Spleen (tissue), 13 donors: ENCODE measurements at places on chromosomes 13 and 19.

DNA sequence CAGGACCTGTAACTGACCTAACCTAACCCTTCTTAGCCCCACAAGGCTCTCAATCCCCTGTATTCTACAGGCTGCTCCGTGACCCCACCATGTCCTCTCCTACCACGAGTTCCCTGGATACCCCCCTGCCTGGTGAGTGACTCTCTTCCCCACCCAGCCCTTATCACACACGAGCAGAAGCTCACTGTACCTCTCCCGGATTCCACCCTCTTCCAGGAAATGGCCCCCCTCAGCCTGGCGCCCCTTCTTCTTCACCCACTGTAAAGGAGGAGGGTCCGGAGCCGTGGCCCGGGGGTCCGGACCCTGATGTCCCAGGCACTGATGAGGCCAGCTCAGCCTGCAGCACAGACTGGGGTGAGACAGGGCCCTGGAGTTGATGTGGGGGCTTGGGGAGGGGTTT lies 1.3 kb downstream of the NR1H2 start:
- peak; percentile 81 for DNase-seq

GRCh38 chr19:4081441-4082129 lies 14.9 kb upstream of the ZBTB7A start:
- DNase-seq: no peak

GRCh38 chr13:80121038-80121437 lies 219.9 kb downstream of the SPRY2 start:
- DNase-seq: no peak

DNA sequence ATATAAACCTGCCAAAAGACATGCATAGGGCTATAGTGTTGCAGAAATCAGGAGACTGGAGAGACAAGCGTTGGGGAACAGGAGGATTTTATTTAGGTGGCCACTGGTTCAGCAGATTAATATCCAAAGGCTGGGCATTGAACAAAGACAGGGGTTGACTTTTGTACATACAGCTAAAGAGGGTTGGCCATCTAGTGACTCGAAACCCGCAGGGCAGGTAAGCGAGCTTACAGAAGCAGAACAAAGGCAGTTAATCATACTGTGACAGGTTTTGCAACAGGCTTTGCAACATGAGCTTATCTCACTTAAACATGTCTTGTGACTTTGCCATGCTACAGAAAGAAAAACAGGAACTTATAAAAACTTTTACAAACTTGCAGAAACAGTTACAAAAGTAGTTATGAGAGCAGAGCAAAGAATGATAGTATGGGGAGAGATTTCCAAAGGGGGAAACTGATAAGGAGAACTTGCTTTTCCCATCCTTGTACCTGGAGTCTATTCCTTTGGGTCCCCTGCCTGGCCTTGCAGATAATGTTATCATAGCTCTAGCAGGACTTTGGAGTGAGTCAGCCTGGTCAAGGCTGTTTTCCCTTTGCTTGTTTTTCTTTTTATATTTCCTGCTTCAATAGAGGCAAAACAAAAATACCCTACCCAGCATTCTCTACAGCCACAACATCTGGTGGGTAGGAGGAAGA lies 234.2 kb downstream of the PCDH17 start:
- no peak for DNase-seq

DNA sequence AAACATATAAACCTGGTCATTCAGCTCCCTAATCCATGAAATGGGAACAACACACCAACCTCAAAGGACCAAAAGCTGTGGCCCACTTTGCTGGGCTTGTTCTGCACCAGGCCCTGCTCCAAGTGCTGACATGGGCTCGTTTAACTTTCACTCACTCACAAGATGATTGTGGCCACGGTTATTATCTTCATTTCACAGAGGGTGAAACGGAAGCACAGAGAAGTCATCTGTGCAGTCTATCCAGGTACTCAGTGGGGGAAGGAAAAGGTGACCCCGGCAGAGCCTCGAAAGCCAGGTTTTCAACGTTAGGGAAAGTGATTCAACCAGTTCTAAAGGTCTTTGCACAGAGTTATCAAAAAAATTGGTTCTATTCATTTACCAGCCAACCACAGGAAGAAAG lies 68.0 kb downstream of the CRYL1 start:
- no peak for DNase-seq

DNA sequence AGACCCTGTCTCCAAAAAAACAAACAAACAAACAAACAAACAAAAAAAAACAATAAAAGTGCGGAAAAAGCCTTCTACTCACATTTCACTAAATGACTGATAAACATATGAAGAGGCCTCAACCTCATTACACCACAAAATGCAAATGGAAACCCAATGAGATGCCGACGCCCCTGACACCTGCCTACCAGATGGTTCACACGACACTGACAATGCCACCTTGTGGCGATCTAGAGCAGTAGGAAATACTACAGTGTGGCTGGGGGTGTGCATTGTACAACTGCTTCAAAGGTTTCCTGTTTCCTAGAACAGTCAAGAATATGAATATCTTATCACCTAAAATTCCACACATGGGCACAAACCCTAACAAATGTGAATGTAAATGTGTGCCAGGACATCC lies 14.0 kb downstream of the SCGB2B2 start:
- DNase-seq: no peak

DNA sequence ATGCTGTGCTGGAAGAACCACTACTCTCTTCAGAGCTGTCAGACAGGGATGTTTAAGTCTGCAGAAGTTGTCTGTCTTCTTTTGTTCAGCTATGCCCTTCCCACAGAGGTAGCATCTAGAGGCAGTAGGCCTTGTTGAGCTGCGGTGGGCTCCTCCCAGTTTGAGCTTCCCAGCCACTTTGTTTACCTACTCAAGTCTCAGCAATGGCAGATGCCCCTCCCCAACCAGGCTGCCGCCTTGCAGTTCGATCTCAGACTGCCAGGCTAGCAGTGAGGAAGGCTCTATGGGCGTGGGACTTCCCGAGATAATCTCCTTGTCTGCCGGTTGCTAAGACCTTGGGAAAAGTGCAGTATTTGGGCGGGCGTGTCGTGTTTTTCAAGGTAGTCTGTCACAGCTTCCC lies 42.1 kb upstream of the UQCRFS1 start:
- no peak for DNase-seq

DNA sequence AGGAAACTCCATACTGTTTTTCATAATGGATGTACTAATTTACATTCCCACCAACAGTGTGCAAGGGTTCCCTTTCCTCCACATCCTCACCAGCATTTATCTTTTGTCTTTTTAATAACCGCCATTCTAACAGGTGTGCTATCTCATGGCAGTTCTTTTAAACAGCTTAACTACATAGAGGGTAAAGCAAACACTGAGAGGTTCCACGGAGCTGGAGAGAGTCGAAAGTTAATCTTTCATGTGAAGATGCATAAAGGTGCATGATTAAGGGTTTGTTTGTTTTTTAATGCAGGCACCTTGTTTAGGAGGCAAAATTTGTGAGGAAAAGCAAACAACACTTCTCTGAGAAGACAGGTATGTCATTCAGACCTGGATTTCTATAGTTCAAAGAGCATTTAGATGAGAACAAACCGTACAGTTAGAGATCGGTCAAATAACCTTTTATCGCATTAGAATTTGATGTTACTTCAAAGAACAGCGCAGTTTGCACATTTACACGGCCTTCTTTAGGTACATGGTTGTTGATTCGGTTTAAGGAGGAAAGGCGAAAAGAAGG lies 193.9 kb downstream of the RBM26 start:
- DNase-seq: no peak

- DNase-seq: no peak
Measured at GRCh38 chr13:98977568-98978265, at the start of gene DOCK9. TSS of gene DOCK9 (minus strand) at chr13:98978064. CDS start at chr13:98977909, 155 bp downstream.

- DNase-seq: no peak
Measured at GRCh38 chr19:1769645-1769985, 16.3 kb downstream of the ONECUT3 start.

- no peak for DNase-seq
Measured at GRCh38 chr19:42477933-42478332, 35.2 kb upstream of the CXCL17 start.

GRCh38 chr19:30341611-30342201 lies 30.5 kb upstream of the ZNF536 start:
- no peak for DNase-seq

DNA sequence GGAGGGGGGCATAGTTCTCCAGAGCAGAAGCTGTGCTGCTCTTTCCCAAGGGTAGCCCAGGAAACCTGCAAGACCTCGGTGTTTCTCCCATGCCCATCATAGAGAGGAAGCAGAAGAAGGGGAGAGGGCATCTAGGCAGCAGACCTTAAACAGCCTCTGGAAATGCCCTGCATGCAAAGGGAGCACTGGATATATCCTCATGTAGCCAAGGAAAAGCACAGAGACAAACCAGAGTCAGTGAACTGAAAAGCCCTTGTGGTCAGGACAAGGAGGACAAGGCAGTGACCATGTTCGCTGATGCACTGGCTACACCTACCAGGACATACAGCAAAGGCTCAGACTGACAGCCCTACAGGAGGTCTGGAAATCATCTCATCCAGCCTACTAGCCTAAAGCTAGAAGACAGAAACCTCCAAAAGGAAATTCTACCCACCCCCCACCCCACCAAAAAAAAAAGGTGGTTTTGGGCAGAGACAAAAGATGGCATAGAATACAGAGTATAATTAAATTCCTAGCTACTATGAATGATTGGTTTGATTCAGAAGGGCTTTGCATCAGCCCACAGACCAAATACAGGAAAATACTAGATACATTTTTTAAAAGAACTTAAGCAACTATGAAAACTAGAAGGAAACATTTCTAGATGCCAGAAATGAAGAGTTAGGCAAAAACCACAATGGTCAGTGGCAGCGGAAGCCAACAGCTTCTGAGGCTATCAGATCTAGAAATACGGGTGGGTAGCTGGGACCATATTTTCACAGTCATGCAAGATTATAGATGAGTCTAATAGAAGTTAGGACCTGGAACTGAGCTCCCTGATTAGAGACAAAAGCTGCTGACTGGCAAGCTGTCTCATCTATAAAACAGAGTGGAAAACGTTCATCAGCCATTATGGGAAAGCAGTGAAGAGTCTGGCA lies 4.4 kb upstream of the TBC1D4 start:
- no peak for DNase-seq

GRCh38 chr13:97316390-97316789 lies 94.3 kb downstream of the MBNL2 start:
- DNase-seq: no peak

GRCh38 chr13:31195616-31196015 lies 4.2 kb upstream of the B3GLCT start:
- no peak for DNase-seq
